ENCODE measurements at places on chromosomes 2 and 18. TPM values are rescaled to one million over a fixed set of nuclear protein-coding genes. Genes with fewer than 3 reads are reported as not detected.

DNA sequence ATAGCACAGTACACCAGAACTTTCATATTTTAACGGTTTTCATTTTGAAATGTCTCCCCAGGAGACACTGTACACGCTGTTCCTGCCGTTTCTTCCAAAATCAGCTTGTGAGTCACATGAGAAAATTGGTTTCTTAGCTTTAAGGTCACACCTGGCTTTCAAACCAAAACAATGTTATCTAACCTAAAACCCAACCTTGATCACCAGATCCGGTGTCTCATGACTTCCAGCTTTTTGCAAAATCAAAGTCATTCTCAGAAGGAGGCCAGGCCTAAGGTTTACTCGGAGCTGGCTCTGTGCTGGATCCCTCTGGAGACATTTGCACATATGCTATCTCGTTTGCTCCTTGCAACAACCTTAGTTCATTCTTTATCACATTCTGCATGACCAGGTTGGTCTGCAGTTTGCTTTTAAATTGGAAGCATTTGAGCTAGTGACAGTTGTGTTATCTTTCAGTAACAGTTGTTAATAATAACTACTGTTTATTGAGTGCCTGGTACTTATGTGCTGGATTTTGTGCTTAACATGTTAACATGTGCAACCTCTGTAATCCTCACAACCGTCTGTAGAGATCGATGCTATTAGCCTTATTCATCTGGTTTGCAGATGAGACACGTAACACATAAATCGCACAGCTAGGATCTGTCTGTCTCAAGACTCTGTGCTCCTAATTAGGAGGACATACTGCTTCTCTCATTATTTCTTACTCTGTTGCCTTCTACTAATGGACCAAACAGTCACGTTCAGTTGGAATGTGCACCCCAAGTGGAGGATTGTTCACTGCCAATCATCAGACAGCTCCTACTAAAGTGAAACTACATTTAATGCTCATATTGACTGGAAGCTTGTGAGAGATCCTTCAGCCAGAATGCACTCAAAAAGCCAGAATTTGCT lies 105.5 kb downstream of the RNF144A start:
- no peaks in the 10 kb centered on the region for H3K4me1 ChIP-seq
- no peak for DNase-seq
- H3K4me3 ChIP-seq: no peak overlapping the region
- H3K27me3 ChIP-seq: no peaks in the 10 kb centered on the region

DNA sequence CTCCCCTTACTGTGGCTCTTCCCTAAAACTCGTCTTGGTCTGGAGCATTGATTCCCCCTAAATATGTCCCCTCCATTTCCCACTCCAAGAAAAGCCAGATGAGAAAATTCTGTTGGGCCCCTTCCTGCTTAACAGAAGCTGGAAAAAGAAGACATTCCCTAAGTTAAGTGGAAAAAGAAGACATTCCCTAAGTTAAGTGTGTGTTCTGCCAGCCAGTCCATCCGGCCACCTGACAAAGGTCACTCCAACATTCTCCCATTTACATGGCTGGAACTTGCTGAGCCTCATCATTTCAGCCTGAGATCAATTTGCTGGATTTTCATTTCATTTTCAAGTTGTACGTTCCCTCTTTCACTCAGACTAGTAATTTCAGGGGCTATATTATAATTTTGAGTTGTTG lies 52.0 kb downstream of the LYPD1 start:
- no peak for DNase-seq
- no peak overlapping the region for H3K4me3 ChIP-seq
- H3K36me3 ChIP-seq: no peaks in the 10 kb centered on the region
- peaks cover 23% of the 10 kb centered on the region for H3K4me1 ChIP-seq
- no peaks in the 10 kb centered on the region for H3K27me3 ChIP-seq

GRCh38 chr2:16152071-16152927 lies 211.9 kb downstream of the MYCN start:
- no peak overlapping the region for H3K27ac ChIP-seq
- no peaks in the 10 kb centered on the region for H3K27me3 ChIP-seq
- no peak overlapping the region for H3K4me3 ChIP-seq
- DNase-seq: no peak

- H3K36me3 ChIP-seq: no peaks in the 10 kb centered on the region
- H3K27ac ChIP-seq: no peak overlapping the region
- H3K4me3 ChIP-seq: no peak overlapping the region
- no peak for DNase-seq
- no peaks in the 10 kb centered on the region for H3K27me3 ChIP-seq
Observed at GRCh38 chr2:38097988-38098385, 22.0 kb upstream of the CYP1B1 start.

DNA sequence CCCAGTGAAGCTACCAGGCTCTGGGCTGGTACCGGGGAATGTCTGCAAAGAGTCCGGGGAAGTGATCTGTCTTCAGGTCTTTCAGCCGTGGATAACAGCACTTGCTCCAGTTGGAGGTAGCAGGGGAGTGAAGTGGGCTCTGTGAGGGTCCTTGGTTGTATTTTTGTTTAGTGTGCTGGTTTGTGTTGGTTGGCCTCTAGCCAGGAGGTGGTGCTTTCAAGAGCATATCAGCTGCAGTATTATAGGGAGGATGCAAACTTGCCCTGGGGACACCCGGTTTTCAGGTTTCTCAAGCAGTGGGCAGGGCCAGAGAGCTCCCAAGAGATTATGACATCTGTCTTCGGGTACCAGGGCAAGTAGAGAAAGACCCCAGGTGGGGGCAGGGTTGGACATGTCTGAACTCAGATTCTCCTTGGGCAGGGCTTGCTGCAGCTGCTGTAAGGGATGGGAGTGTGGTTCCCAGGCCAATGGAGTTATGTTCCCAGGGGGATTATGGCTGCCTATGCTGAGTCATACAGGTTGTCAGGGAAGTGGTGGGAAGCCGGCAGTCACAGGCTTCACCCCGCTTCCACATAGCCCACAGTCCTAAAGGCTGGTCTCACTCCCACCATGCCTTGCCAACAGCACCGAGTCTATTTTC lies 34.4 kb downstream of the ACAA2 start:
- no peak overlapping the region for H3K4me3 ChIP-seq
- no peaks in the 10 kb centered on the region for H3K27me3 ChIP-seq
- H3K36me3 ChIP-seq: peaks cover 4% of the 10 kb centered on the region
- no peak for DNase-seq
- no peak overlapping the region for H3K27ac ChIP-seq

DNA sequence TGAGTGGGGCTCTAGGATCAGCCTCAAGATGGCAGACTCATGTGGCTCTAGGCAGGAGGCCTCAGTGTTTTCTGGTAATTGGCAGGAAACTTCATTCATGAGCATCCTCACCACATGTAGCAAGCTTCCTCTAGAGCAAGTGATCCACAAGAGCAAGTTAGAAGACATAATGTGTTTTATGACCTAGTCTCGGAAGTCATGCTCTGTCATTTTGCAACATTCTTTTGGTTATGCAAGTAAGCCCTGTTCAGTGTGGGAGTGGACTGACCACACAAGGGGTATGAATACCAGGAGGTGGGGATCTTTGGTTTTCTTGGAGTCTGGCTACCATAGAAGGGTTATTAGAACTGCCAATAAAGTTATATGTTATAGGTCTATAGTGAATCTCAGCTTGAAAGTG lies 66.8 kb upstream of the STK39 start:
- H3K27ac ChIP-seq: no peak overlapping the region
- no peaks in the 10 kb centered on the region for H3K4me1 ChIP-seq
- no peak overlapping the region for H3K4me3 ChIP-seq
- DNase-seq: no peak
- no peaks in the 10 kb centered on the region for H3K36me3 ChIP-seq

Gene C2orf72
- total RNA-seq: 89.3 TPM

All from right lobe of liver (tissue), 6 donors.